AG20443 (cell line): ENCODE measurements at places on chromosomes 11 and 22.
A peak's percentile ranks its signal among the peaks of the same experiment; 100 is the strongest.

GRCh38 chr11:1195682-1196515, 27.0 kb upstream of the MUC5B start:
- no peak for DNase-seq

DNA sequence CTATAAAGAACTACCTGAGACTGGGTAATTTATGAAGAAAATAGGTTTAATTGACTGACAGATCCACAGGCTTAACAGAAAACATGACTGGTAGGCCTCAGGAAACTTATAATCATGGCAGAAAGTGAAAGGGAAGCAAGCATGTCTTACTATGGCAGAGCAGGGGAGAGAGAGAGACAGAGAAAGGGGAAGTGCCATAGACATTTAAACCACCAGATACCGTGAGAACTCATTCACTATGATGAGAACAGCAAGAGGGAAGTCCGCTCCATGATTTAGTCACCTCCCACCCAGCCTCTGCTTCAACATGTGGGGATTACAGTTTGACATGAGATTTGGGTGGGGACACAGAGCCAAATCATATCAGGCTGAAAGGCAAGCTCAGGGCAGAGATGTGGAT, 327.1 kb upstream of the DDI1 start:
- no peak for DNase-seq

DNA sequence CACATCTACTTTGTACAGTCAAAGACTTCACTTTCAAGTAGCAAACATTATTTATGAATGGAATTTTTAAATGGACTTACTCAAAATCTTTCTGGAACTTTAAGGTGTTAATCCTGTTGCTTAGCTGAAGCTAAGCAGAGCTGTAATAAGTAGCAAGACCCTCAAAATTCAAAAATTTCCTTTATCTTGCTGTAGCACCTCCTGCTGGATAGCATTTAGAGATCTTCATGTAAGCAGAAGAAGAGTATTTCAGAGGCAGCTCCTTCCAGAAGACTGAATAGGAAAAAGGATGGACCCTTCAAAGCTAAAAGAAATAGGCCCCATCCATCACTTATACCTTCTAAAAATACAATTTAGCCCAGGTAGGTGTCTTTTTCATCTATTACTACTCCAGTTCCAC, 3.4 kb downstream of the PHF21A start:
- no peak for DNase-seq

- no peak for DNase-seq
Measured at GRCh38 chr22:40002935-40003715, 8.4 kb downstream of the FAM83F start.

GRCh38 chr22:48476577-48476976, 1351.1 kb downstream of the BRD1 start:
- no peak for DNase-seq

DNA sequence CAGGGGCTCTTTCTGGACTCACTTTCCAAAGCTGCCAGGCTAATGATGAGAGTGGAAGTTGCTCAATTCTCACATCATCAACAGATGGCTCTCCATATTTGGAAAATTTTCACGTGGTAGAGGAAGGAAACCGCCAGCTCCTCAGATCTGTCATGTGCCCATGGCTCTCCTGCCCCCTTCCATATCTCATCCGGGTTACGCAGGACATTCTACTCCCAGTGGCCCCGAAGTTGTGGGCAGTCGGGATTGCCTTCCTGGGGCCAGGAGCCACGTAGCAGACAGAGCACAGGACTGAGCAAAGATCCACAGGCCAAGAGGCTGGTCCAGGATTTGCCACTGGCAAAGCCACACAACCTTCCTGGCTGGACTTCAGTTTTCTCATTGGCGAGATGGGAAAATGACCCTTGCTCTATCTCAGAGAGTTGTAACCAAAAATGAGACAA, 38.8 kb downstream of the RPUSD4 start:
- DNase-seq, result peak; percentile 84

DNA sequence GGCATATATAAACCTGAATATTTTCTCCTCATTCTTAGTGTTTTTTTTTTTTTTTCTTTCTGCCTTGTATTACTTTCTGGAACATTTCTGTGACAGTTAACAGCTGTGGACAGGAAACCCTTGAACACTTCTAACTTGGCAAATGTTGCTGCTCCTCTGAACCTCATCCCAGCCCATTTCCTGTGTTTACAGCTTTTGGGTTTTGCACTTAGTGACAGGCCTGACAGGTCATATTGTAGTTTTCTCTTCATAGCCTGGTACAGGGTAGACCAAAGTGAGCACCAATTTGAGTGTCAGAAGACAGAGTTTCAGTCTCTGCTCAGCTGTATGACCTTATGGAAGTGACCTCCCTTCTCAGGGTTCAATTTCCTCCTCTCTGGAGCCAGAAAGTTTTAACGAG, 91.6 kb downstream of the STIM1 start:
- DNase-seq, result peak; percentile 38

- DNase-seq, result no peak
Measured at GRCh38 chr22:23168391-23169042, 11.8 kb upstream of the BCR start.

- DNase-seq, result no peak
Measured at GRCh38 chr11:16778286-16778685, 39.8 kb downstream of the C11orf58 start.

- DNase-seq, result no peak
Measured at GRCh38 chr11:66853242-66854229, 3.3 kb upstream of the LRFN4 start.

DNA sequence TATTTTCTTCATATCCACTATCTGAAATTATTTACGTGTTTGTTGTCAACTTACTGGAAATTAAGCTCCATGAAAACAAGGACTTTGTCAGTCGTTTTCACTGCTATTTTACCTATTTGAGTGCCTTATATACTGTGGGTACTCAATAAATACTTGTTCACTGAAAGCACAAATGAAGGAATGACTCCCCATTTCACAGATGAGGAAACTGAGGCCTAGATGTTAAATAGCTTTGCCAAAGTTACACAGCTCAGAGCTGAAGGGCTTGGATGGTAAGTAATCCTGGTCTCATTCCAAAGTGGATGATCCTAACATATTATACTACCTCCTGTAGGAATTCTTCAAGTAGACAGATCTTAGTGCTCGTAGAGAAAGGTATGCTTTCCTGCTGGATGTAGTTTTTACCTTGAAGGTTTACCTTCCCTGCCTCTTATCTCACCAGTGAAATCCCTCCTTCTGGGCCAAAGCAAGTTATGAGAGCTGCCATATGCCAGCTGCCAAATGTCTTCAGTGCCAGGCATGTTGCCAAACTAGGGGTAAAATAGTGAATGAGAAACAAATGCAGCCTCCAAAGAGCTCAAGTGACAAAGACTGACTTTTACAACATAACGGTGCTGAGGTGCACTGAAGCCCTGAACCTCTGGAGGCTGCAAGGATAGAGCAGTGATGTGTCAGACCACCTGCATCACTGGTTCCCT, 129.7 kb downstream of the TRIM44 start:
- no peak for DNase-seq

GRCh38 chr11:44761551-44761961, 34.8 kb downstream of the TSPAN18 start:
- no peak for DNase-seq

DNA sequence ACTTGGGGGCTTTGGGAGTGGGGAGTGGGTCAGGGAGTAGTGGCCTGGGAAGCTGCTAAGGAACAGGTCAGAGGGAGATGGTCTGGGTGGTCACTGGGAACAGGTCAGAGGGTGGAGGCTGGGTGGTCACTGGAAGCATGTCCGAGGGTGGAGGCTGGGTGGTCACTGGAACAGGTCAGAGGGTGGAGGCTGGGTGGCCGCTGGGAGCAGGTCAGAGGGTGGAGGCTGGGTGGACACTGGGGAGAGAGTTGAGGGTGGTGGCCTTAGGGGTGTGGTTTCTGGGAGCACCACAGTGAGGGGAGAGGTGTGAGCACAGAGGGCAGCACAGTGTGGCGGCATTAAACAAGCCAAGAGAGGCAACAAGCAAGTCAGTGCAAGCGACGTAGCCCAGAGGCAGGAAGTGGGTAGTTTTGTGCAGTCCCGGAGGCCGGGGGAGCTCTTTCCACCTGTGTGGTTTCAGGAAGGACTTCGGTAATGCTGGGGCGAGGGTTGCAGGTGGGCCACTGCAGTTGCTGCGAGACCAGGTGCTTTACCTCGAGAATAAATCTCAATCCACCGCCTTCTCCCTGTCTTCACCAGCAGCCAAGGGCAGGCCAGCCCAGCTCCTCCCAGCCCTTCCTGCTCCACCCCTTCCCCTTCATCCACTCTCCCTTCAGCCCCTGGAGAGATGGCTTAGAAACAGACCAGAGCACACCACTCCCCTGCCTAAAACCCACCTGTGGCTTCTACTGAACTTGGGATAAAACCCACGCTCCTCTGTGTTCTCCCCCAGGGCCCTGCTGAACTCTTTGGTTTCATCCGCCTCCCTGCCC, 3.2 kb upstream of the CACNA1I start:
- no peak for DNase-seq

- DNase-seq, result no peak
Measured at GRCh38 chr22:40834619-40835018, 15.5 kb upstream of the SLC25A17 start.

DNA sequence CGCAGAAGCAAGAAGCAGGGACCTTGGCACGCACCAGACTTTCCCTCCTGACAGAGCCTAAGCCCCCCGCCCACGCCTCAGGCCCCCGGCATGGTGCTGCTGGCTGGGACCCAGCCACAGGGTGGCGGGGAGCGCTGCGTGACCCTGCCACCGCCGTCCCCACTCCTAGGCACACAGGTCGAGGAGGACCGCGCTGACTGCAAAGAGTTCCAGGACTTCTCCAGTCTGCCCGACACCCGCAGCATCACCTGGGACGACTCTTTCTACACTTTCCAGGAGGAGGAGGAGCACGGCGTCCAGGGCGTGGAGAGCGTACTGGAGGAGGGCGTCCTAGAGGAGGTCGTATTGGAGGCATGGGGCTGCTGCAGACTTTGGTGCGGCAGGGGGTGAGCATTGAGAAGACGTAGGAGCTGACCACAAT, 103.7 kb downstream of the TRIM51G start:
- DNase-seq, result no peak

DNA sequence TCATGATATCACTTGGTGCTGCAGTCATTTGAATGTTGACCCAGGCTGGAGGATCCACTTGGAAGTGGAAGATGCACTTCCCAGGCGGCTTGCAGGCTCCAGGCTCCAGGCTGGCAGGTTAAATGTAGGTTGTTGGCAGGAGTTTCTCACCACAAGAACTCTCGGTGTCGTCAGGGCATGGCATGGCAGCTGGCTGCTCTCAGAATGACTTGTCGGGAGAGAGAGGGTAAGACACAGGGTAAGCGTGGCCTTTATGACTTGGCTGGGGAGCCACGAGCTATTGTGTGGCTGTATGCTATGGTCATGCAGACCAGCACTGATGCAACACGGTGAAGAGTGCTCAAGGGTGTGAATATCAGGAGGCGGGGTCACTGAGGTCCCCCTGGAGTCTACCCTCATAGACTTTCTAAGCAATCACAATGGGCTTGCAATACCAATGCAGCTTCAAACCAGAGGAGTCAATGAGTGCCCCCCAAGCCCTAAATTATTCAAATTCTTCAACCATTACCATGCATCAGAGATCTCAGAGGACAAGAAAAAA, 1027.7 kb downstream of the OPCML start:
- no peak for DNase-seq

DNA sequence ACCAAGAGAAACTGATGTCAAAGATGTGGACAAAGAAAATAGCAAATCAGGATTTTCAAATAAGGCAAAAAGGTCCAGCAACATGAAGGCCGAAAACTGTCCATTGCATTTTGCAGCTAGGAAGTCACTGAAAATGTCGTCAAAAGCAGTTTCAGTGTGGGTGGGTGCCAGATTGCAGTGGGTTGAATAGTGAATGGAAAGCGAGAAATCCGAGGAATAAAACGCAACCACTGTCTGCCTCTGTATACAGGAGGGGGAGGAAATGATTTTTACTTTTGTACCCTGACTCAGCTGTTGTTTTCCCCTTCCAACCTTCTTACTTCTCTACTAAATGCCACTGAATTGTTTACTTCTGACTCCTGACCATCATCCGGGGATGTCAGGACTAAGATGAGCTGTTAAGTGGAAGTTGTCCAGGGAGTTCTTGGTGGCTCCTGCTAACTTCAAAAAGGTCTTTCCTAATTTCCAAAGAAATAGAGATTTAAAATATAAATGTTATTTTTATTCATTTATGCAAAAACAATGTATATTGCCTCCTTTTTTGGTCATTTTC, 64.9 kb upstream of the BIRC3 start:
- peak; percentile 39 for DNase-seq

GRCh38 chr11:22670830-22671229, 4.4 kb downstream of the GAS2 start:
- no peak for DNase-seq

DNA sequence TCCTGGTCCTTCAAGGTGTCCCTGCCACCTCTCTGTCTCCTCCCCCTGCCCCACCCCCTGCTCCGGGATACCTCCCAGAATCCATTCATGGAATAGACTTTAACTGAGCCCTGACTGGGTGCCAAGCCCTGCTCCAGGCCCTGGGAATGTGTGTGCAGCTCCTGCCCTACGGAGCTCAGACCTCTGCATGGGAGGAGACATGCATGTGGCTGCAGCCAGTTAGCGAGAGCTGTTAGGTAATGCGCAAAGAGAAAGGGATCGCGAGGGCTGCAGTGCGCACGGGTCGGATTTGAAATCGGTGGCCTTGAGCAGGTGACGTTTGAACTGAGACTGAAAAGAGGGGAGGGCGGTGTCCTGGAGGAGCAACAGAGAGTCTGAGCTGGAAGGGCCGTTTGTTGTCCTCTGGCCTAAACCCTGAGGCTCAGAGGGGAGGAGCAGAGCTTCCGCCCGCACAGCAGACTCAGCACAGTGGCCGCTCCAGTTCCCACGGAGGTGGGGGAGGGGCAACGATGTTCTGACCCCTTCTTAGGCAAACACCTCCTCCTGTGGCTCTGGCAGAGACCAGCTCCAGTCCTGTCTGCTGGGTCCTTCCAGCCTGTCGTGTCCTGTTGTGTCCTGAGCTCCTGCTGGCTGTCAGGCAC, 19.8 kb upstream of the LRRC10B start:
- peak; percentile 57 for DNase-seq

DNA sequence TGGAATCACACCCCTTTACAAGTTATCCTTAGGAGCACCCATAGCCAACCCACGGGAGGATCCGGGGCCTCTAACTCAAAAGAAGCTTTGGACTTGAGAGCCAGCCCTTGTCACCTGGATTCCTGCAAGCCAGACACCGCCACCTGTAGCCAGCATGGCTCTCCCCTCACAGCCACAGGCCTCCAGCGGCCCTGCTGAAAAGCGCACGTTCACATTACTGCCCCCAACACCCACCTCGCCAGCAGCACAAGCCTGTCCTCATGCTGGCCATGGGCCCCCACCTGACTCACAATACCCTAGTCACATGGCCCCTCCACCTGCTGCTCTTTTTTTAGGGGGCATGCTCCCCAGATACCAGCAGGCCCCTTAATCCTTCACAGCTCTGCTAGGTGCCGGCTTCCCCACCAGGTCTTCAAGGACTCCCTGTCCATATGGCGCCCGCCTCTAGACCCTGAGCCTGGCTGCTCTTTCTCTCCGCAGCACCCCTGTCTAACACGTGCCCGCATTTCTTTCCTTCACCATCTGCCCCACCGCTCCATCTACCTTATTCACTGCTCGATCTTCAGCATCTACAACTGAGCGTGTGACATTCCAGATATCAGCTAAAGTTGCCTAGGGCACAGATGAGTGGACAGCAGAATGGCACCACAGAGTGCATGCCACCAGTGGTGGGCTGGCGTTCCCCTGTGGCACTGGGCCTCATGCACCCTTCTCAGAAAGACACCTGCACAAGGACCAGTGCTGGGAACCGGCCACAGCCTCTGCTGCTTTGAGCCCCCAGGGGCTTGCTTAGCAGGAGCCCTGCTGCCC, 6.6 kb downstream of the CARS1 start:
- DNase-seq, result no peak
